ENCODE measurements at places on chromosomes 12 and 14. TPM values are rescaled to one million over a fixed set of nuclear protein-coding genes. Genes with fewer than 3 reads are reported as not detected.

DNA sequence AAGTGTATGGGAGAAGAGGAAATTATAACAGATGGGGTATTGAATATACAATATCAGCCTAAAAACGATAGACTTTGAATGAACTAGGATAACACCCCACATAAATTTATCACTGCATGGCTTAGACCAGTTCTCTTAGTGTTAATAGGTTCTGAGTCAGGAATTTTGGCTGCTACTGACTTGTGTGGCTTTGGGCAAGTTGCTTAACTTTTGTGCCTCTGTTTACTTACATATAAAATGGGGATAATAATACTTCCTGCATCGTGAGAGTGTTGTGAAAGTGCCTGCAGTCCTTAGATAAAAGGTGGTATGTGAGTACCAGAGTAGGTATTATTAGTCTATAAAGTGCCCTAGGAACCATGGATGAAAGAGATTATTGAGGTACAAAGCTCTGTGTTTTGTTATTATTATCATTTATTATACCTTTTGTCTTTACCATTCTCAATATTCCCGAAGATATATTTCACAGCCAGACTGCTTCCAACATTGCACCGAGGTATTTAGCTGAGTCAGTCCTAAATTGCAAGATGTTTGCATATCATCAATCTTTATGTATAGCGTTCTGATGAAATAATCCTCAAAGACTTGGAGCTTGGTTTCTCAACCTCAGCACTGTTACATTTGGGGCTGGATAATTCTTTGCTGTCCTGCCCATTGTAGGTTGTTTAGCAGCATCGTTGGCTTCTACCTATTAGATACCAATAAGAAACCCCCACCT is 2.3 kb upstream of the PAWR start:
- H3K4me1 ChIP-seq = peaks cover 27% of the 10 kb centered on the region
- no peak overlapping the region for H3K27ac ChIP-seq
- peak; percentile 4 for DNase-seq
- H3K36me3 ChIP-seq = no peaks in the 10 kb centered on the region

DNA sequence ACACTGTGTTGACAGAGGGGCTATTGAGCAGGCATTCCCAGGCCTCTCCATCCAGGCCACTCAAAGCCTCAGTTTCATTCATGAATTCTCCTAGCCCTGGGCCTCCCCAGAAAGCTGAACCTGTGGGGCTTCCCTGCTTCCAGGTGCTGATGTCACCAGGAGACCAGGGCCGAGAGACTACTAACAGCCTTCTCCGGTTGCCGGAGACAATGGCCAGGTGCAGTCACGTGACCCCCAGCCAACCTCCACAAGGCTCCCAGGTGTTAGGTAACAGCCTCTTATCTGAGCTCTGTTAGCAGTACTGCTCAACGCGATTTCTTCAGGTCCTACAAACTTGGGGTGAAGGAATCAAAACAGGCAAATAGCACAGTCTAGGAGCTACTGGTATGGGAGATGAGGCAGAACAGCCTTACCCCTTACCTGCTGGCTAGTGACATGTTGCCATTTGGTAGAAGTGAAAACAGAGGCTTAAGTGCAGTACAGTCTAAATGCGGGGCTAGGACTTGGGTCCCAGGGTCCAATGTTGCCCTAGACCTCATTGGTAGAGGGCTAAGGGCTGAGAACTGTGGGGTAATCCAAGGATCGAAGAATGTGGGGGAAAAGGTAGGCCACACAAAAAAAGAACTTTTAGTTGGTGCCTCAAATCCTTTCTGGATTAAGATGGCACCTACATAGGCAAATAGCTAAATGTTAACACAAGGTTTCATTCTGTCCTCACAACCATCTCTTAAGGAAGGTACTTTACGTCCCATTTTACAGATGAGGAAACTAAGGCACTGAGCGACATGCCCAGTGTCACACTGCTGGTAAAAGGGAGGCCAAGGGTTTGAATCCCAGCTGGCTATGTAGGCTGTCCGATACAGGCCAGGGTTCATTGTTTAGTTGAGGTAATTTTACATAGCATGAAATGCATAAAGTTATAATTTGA is 3.8 kb downstream of the CCDC88C start:
- no peak overlapping the region for H3K4me3 ChIP-seq
- H3K36me3 ChIP-seq = peaks cover 4% of the 10 kb centered on the region
- H3K27me3 ChIP-seq = no peaks in the 10 kb centered on the region
- no peak for DNase-seq
- H3K27ac ChIP-seq = no peak overlapping the region
- H3K4me1 ChIP-seq = peaks cover 33% of the 10 kb centered on the region

GRCh38 chr12:87827638-87828264 is 201.4 kb downstream of the C12orf50 start:
- no peaks in the 10 kb centered on the region for H3K4me1 ChIP-seq
- H3K36me3 ChIP-seq = no peaks in the 10 kb centered on the region
- peak; percentile 45 for DNase-seq
- no peak overlapping the region for H3K4me3 ChIP-seq
- no peak overlapping the region for H3K27ac ChIP-seq

GRCh38 chr14:105616802-105617192 is 90.4 kb downstream of the TMEM121 start:
- no peak for DNase-seq
- H3K36me3 ChIP-seq = no peaks in the 10 kb centered on the region
- no peak overlapping the region for H3K27ac ChIP-seq
- no peak overlapping the region for H3K4me3 ChIP-seq
- no peaks in the 10 kb centered on the region for H3K27me3 ChIP-seq
- H3K4me1 ChIP-seq = no peaks in the 10 kb centered on the region

DNA sequence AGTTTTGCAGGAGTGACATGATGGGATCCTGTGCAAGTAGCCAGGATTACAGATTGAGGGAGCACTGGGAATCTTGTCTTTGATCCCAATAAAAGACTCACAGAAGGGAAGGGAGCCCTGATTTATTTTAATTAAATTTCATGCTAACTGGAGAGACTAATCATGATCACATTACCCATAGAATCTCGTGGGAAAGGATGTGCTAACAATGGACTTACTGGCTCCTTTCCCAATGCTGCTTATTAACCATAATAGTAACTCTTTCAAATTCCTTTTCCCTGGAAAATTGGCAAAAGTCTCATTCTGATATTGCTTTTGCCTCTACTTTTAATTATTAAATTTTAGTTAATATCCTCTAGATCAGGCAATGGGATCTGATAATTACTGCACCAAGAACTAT is 174.8 kb upstream of the AVPR1A start:
- no peak overlapping the region for H3K4me3 ChIP-seq
- DNase-seq = no peak
- H3K27me3 ChIP-seq = no peaks in the 10 kb centered on the region
- no peaks in the 10 kb centered on the region for H3K36me3 ChIP-seq
- H3K27ac ChIP-seq = no peak overlapping the region

DNA sequence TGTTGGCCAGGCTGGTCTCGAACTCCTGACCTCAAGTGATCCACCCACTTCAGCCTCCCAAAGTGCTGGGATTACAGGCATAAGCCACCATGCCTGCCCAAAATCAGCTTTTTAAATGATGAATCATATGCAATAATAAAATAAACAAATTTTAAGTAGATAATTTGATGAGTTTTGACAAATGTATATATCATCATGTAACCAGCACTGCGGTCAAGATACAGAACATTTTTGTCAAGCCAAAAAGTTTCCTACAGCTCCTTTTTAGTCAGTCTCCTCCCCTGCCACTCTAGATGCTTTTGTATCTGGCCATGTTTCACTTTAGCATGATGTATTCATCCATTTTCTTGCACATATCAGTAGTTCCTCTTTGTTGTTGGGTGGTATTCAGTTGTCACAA is 17.2 kb downstream of the FRMD6 start:
- H3K27ac ChIP-seq = no peak overlapping the region
- no peaks in the 10 kb centered on the region for H3K27me3 ChIP-seq
- H3K4me3 ChIP-seq = no peak overlapping the region
- H3K36me3 ChIP-seq = no peaks in the 10 kb centered on the region
- no peak for DNase-seq
- H3K4me1 ChIP-seq = no peaks in the 10 kb centered on the region

DNA sequence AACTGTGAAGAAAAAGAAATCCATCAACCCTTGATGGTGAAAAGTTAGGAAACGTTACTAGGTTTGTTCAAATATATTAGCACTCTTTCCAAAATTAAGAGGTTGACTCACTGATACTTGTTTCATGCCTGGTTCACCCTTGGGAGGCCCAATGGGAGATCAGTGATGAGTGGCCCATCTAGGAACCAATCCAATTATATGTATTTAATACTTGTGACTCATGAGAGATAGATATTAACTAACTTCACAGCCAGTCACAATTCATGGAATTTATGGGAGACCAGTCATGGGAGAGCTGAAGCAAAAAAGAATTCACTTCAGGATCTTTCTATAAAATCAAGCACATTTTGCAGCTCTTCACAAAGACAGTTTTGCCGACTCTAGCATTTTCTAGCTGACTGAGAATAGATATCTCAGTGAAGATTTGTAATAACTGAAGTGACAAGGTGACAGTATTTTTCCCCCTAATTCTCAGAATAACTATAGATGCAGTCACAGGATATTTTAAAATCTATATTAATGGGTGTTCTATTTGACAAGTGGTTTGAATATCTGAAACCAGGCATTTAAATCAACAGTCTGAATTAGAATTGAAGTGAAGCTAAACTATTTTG is 230.2 kb downstream of the EPS8 start:
- H3K27me3 ChIP-seq = no peaks in the 10 kb centered on the region
- H3K27ac ChIP-seq = no peak overlapping the region
- no peaks in the 10 kb centered on the region for H3K36me3 ChIP-seq
- H3K4me3 ChIP-seq = no peak overlapping the region

DNA sequence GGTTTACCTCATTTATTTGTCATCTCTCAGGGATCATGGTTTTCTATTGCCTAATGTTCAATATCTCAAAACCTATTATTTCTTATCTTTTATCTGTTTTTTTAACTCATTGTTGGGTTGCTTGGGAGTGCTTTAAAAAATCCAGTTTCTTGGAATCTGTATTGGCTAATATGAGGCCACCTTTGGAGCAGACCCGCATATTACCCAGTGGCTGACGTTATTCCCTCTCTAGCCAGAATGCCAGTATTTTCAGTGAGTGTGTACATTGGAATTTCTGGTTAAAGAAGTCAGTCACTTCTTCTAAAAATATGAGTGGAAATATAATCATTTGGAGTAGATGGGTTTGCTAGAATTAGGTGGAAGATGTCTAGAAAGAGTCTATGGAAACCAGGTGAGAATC is 38.3 kb downstream of the PRMT8 start:
- no peaks in the 10 kb centered on the region for H3K4me1 ChIP-seq
- H3K4me3 ChIP-seq = no peak overlapping the region
- DNase-seq = no peak
- H3K27ac ChIP-seq = no peak overlapping the region
- no peaks in the 10 kb centered on the region for H3K27me3 ChIP-seq

DNA sequence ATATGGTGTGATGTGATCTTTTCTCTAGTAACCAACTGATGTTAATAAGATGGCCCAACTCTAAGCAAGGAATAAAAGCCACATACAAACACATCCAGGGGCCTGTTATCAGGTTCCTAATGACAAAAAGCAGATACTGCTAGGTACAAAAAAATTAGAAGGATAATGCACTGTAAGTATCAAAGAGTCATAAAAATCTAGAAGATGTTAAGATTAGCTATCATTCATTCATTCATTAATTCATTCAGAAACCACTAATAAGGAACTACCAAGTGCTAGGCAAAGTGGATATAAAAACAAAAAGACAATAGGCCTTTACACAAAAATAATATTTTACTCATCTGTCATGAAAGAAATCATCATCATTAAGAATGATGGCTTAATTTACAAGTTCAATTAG is 21.6 kb downstream of the ATF7 start:
- peaks cover 51% of the 10 kb centered on the region for H3K4me1 ChIP-seq
- H3K27ac ChIP-seq = no peak overlapping the region

DNA sequence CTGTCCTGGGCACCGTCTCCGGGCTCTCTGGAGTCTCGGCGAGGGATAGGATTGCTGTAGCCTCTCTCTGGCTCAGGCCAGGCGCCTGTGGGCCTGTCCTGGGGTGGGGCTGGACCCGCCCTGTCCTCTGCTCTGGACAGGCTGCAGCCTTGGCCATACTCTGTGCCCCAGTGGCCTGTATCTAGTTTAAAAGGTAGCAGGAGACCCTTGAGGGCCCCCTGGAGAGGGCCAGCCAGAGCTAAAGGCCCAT is 1.8 kb downstream of the KIF26A start:
- DNase-seq = no peak
- peaks cover 21% of the 10 kb centered on the region for H3K27me3 ChIP-seq
- no peak overlapping the region for H3K27ac ChIP-seq
- peaks cover 40% of the 10 kb centered on the region for H3K4me1 ChIP-seq
- H3K4me3 ChIP-seq = peak overlapping the region; percentile 73

DNA sequence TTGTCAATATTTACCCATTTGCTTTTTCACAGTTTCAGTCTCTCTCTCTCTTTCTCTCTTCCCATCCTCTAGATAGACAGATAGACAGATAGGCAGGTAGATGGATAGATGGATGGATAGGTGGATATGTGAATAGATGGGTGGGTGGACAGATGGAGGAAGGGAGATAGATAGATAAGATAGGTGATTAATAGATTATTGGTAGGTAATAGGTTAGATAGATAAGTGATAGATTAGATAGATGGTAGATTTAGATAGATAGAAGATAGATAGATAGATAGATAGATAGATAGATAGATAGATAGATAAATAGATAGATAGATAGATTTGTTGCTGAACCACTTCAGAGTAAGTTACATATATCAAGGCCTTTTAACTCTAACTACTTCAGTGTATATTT is 148.2 kb downstream of the SLC15A4 start:
- no peak overlapping the region for H3K27ac ChIP-seq
- no peaks in the 10 kb centered on the region for H3K36me3 ChIP-seq
- no peak overlapping the region for H3K4me3 ChIP-seq
- no peaks in the 10 kb centered on the region for H3K4me1 ChIP-seq
- no peak for DNase-seq

DNA sequence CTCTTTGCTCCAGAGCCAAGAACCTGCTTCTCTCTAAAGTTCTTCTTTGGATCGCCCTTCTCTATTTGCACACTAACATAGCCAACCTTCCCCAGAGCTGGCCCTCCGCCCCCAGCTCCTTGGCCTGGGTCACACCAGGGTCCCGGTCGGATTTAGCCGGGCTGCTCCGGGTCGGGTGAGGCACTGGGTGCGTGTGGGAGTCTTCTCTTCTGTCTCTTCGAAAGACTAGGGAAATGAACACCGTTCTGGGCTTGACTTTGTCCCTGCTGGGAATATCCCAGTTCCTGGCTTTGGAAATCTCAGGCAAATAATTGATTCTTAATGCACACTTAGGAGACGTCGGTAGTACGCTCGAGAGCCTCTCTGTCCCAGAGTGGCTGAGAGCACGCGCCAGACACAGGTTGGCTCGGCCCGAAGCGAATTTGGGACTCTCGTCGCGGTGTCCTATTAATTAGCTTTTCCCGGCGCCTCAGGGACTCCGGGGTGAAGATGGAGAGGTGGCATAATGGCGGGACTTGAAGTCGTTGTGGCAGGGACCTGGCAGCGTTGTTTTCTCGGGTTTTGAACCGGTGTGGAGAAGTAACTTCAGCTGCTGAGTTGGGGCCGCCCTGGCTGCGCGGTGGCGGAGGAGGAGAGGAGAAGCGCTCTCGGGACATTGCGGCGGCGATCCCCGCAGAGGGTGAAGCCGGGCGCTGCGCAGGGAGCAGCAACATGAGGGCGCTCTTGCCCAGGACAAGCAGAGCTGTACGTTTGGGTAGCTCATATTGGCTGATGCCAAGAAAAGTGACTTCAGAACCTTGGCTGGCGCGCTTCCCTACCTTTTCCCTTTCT is 7.5 kb downstream of the FOXG1 start:
- no peak overlapping the region for H3K4me3 ChIP-seq
- H3K27me3 ChIP-seq = peaks cover 100% of the 10 kb centered on the region

The NPFF gene
- not detected for total RNA-seq

The CHGA gene
- total RNA-seq = 12.7 TPM

The NELL2 gene
- 596 TPM for total RNA-seq

The CCDC196 gene
- not detected for total RNA-seq

The TMEM229B gene
- total RNA-seq = 0.28 TPM

The TIGAR gene
- total RNA-seq = 15.5 TPM

The STRN3 gene
- total RNA-seq = 44.2 TPM
